ENCODE measurements at places on chromosomes 11 and 22. TPM values are rescaled to one million over a fixed set of nuclear protein-coding genes. Genes with fewer than 3 reads are reported as not detected.

Gene CTSW
- 1.1 TPM for total RNA-seq

Gene OR2D2
- not detected for total RNA-seq

Gene SCGB1A1
- not detected for total RNA-seq

Gene RASD2
- 0.94 TPM for total RNA-seq

Gene RASSF10
- total RNA-seq = 1.2 TPM

Gene BRMS1
- total RNA-seq = 19.2 TPM

Gene KLHL35
- 1.4 TPM for total RNA-seq

Gene IGLL5
- 0.59 TPM for total RNA-seq

Gene OTOG
- not detected for total RNA-seq

Gene DEFB131B
- not detected for total RNA-seq

Gene MMP11
- 2.2 TPM for total RNA-seq

Gene AIFM3
- total RNA-seq = 0.75 TPM

Gene PRR33
- total RNA-seq = not detected

Gene BARX2
- total RNA-seq = 1.4 TPM

Gene IRAG1
- 4.6 TPM for total RNA-seq

Gene CASP5
- not detected for total RNA-seq

Gene TSPAN18
- total RNA-seq = 76.3 TPM

Gene FGF4
- total RNA-seq = not detected

Gene LARGE1
- 80.5 TPM for total RNA-seq

Gene GDPD4
- total RNA-seq = not detected

Gene MS4A4E
- total RNA-seq = 0.59 TPM

Gene MEN1
- 9.8 TPM for total RNA-seq

Gene MN1
- 13.0 TPM for total RNA-seq

Gene PRG3
- not detected for total RNA-seq

Gene GGT1
- total RNA-seq = 1.7 TPM

Gene TSSK2
- not detected for total RNA-seq

Gene BACE1
- total RNA-seq = 20.3 TPM

Gene KRTAP5-11
- total RNA-seq = not detected

Gene SDHAF2
- 50.7 TPM for total RNA-seq

Gene SLC1A2
- total RNA-seq = 0.63 TPM

Gene MAPK1
- 42.6 TPM for total RNA-seq

Gene RCOR2
- 0.90 TPM for total RNA-seq

Gene CLDN5
- 44.3 TPM for total RNA-seq

Gene LYVE1
- 45.0 TPM for total RNA-seq

Gene GGTLC3
- total RNA-seq = not detected

Gene HBB
- total RNA-seq = 1,514 TPM

Gene ATP5MG
- 82.3 TPM for total RNA-seq

Gene PLAAT2
- not detected for total RNA-seq

Gene LGR4
- total RNA-seq = 40.6 TPM

Data from right atrium auricular region (tissue), 2 donors.